HCT116 (cell line): ENCODE measurements at places on chromosomes 13 and 19. TPM values are rescaled to one million over a fixed set of nuclear protein-coding genes. Genes with fewer than 3 reads are reported as not detected.

ANKLE1 gene
- total RNA-seq = 14.8 TPM

CD177 gene
- not detected for total RNA-seq

LILRA5 gene
- total RNA-seq = not detected

RNF17 gene
- total RNA-seq = not detected

SERP2 gene
- not detected for total RNA-seq

CBY2 gene
- not detected for total RNA-seq

ATP1A3 gene
- total RNA-seq = 34.7 TPM

GAPDHS gene
- total RNA-seq = not detected

TRPM4 gene
- 44.2 TPM for total RNA-seq

PSG2 gene
- not detected for total RNA-seq

ARHGAP45 gene
- total RNA-seq = 30.4 TPM

CATSPERD gene
- total RNA-seq = not detected
